NCI-H146 (cell line): ENCODE measurements at places on chromosomes 6 and 20.
A peak's percentile ranks its signal among the peaks of the same experiment; 100 is the strongest.

GRCh38 chr20:1809611-1810510, 85.3 kb upstream of the SIRPA start:
- DNase-seq, result no peak

DNA sequence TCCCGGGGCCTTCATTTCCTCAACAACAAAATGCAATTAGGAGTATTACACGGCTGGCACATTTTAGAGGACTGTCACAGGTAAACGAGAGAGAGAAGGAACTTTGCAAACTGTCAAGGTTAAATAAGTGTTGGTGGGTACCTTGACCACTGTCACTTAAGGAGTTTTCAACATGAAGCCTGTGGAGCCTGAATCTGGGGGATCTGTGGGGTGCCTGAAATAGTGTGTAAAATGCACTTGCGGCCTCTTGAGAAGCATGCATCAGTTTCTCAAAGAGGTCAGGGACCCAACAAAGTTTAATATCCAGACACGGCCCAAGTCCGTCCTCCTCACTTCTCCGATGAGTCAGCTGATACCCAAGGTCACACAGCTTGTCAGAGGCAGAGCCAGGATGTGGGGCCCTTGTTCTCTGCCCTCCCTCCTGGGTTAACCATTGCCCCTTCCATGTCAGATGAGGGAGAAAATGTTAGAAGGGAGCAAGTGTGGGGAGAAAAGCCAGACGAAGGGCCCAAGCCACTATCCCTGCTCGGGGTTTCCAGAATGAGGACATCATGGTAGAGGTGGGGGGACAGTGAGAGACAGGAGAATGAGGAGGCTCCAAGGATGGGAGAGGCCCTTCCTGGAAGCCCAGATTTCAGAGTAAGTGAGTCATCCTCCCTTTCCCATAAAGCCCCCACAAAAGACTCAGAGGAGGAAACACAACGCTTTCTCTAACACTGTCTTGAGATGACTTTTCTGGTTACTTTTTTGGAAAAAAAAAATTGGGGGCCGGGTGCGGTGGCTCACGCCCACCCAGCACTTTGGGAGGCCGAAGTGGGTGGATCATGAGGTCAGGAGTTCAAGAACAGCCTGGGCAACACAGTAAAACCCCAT, 42.2 kb downstream of the C6orf132 start:
- no peak for DNase-seq

GRCh38 chr20:62289898-62290297, 12.9 kb upstream of the ADRM1 start:
- no peak for DNase-seq

- peak; percentile 20 for DNase-seq
Observed at GRCh38 chr20:2874456-2874855, 1.2 kb downstream of the PTPRA start.

GRCh38 chr6:4055420-4056041, 23.4 kb downstream of the FAM217A start:
- no peak for DNase-seq
